Right ventricle myocardium inferior (tissue), 1 donor: ENCODE measurements at places on chromosomes 12 and 14. TPM values are rescaled to one million over a fixed set of nuclear protein-coding genes. Genes with fewer than 3 reads are reported as not detected.

DNA sequence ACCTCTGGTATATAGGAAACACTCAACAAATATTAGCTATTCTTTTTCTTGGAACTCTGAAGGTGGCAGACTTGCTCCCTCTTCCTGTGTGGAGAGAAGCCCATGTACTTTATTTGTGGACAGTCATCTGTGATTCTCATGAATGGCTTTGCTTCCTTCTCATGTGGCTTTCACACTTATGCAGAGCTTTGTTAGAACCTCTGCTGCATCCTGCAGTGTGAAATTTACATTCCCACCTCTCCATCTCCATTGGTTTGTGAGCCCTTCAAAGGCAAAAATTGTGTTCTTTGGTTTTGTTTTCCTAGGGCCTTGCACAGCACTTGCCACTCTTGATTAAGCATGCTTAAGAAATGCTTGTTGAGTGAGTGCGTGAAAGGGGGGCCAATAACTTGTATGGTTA lies 51.9 kb downstream of the BICD1 start:
- DNase-seq, result no peak

MYRFL gene
- 0.11 TPM for total RNA-seq

DNA sequence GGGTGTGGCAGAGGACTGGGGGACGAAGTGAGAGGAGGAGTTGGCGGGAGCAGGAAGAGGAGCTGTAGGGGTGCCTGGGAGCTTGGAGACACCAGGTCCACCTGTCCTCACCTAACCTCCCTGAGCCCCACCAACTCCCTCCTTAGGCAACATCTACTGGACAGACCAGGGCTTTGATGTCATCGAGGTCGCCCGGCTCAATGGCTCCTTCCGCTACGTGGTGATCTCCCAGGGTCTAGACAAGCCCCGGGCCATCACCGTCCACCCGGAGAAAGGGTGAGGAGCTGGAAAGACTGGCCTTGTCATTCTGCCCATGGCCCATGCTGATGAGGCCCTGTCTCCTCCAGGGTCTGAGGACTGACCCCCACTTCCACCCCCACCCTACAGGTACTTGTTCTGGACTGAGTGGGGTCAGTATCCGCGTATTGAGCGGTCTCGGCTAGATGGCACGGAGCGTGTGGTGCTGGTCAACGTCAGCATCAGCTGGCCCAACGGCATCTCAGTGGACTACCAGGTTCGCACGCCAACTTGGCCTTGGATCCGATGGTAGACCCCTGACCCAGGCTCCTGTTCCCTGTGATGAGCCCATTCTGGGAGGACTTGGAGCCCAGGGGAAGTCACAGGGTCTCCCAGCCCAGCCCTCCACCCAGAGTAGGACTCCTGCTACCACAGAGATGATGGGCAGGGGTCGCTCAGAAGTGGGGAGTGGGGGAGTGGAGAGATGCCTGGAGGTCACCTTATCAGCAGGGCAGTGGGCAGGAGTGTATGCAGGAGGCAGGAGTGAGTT lies 32.5 kb upstream of the NXPH4 start:
- DNase-seq, result no peak

- no peak for DNase-seq
These were observed 496 bp upstream of the ISCU start for GRCh38 chr12:108561852-108562347.

NOC4L gene
- total RNA-seq, result 9.2 TPM

DNA sequence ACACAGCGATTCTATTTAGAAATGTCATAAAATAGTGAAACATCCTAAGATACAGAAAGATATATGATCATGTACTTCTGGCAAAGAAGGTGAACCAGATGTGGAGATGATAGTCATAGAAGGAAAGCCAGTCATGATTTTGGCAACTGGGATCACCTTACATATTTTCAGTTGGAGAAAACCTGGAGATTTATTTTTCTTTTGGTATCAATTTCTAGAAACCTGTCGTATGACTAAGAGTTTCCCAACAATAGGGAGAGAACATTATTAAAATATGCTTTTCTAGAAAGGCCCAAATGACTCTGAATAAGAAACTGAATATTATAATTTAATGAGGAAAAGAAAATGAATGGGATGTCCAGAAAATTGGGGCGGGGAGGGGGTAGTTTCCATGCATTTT lies 396.4 kb downstream of the ZFP36L1 start:
- DNase-seq, result no peak

- no peak for DNase-seq
These were observed 64.5 kb downstream of the MED13L start for GRCh38 chr12:116213014-116213413.

- no peak for DNase-seq
These were observed 447.2 kb downstream of the APAF1 start for GRCh38 chr12:99092100-99092851.
